ENCODE measurements at places on chromosomes 2 and 18.

DNA sequence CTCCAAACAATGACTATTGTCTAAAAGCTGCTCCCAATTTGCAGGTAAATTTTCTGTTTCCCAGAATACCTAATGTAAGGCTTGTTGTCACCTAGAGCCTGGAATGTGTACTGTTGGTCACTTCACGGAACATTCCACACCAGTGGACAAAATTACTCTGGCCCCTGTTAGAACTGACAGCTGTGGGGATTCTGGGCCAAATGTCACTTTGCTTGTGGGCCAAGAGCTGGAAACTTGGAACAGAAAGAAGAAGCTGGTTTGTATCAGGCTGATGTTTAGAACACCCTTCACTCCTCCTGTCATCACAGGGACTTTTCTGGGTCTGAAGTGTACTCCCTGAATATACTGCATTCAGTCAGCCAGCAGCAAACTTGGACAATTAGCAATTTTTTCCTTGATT, 495.6 kb upstream of the SYT4 start:
- DNase-seq = no peak

- no peak for DNase-seq
Observed at GRCh38 chr2:173942861-173943523, 22.2 kb downstream of the SP3 start.

GRCh38 chr18:42640160-42640559, 475.3 kb downstream of the RIT2 start:
- no peak for DNase-seq

- DNase-seq = no peak
Observed at GRCh38 chr18:52200406-52200805, 139.6 kb upstream of the DCC start.

DNA sequence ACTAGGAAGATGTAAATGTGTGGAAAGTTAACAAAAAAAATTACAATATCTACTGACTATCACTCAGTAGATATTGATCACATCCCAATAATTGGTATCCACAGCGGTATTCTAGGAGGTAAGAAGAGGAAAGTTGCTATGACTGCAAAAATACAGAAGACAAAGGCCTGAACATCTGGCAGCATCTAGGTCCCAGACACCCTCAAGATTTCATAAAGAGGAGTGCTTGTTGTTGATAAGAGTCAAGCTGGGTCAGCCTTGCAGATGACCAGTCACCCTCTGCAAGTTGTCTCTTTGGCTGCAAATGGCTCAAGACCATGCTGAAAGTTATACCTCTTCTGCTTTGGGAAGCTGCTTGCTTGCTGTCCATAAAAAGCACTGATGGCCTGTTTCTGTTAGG, 228.4 kb upstream of the FBXO11 start:
- DNase-seq = no peak

DNA sequence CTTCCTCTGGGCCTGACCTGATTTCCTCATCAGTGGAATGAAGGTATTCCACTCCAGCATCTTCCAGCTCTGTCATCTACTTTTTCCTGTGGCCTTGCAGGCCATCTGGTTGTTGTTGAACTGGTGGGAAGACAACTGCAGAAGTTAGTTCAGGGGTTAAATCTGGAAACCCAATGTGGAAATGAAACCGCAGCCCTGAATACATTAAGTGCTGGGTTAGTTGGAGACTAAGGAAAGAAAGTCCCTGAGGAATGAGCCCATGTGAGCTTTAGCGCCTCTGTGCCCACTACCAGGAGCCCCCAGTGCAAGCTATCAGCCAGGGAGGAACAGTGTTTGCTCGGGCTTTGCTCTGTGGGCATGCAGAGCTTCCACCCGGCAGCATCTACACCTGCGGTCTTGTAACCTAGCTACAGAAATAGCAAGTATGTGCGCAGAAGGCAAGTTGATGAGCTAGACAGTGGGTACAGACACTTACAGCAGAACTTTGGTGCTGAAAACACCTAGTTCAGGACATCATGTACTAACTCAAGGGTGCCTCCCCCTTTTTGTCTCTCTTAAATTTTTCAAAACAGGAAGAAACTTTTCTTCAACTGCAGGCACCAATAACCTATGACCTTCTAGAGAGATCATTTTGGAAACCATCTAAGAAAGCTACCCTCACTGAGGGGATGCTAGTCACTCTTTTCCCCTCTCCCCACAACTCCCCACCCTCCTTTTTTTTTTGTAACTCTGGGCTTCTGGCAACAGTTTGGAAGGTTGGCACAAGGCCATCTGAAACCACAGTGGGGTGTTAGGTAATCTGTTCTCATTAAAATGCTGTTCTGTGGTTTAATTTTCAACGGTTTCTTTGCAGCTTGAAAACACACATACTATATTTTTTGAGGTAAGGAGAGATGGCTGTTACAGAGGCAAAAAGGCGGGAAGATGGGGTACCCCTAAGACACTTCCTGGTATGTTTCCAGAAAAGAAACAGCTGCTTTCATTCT, 18.3 kb upstream of the CXCR4 start:
- DNase-seq = peak; percentile 57

GRCh38 chr18:32867936-32868335, 95.1 kb upstream of the KLHL14 start:
- DNase-seq = no peak

GRCh38 chr2:59233448-59233847, 992.3 kb upstream of the FANCL start:
- no peak for DNase-seq

DNA sequence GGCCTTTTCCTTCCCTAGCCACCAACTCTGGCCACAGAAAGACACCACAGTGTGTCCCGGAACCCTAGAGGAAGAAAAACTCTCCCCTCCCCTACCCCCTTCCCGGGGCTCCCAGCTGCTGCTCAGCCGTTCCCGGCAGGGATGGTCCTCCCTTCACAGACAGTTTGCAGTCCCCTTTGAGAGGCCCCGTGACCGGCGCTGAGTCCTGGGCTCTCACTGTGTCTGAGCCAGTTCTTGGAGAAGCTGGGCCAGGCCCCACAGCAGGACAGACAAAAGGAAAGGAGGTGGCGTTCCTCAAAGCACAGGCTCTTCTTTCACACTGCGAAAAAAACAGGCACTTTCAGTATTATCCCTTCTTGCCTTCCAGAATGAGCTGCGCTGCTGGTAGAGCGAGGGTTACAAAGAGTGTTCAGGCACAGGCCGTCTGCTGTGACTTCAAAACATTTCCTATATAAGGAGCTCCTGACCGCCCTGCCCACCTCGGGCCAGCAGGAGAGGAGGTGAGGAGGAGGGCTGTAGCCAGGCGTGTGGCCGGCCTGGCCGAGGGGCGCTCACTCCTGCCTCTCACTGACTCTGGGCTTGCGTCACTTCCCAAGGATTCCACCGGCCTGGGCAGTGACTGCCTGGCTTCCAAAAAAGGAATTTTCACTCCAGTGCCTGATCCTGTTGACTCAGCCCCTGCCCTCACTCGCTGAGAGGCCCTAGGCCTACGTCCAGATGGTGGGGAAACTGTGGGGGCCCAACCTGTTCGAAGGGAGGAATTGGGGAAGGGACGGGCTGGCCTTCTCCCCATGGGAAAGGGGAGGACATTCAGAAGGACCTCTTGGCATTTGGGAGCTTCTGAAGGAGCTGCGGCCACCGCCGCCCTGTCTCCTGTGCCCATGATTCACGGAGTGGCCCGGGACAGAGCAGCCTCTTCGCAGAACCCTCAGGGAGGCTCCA, 24.9 kb downstream of the CIDEA start:
- DNase-seq = no peak

- no peak for DNase-seq
Observed at GRCh38 chr2:143754742-143755141, 625.5 kb downstream of the ARHGAP15 start.

- DNase-seq = no peak
Observed at GRCh38 chr2:41204315-41204714, 752.4 kb upstream of the SLC8A1 start.

- DNase-seq = no peak
Observed at GRCh38 chr2:142190805-142191204, 60.0 kb upstream of the LRP1B start.

DNA sequence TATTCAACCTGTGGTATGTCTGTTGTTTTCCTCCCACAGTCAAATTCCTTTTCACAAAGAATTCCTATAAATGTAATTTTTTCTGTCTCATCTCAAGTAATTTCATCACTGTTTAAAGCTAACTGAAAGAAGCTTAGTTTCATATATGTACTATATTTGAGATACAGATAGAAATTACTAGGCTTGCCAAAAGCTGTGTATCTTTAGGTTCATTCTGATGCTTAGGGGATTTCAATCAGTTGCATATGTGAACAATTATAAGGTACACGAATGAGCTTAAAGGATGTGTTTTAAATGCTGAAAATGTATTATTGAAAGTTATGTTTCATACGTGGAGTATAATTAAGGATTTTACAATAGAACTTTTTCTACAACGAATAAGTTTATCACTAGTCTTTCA, 59.2 kb upstream of the DSG1 start:
- no peak for DNase-seq

DNA sequence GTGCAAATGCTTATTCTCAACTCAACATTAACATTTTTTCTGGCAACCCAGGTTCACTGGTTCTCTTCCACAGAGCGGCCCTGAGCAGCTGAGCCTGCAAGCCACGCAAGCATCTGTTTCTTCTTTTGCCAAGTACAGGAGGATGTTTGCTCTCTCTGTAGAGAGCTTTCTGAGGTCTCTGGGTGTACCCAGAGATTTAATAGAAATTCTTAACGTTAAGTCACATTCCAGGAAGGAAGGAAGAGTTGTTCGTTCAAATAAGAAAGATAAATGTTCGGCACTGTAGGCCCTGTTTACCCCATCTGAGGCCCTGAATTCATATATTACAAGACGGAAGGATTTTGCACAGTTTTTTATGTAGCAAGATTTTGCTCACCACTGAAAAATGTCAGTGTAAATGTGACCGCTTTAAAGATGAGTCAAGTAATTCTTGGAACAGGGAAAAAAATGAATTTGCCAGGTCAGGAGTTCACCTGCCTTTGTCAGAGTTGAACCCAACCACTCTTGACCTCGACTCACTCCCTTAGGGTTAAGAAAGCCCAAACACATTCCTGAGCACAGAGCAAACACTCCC, 30.1 kb downstream of the KCTD18 start:
- no peak for DNase-seq

DNA sequence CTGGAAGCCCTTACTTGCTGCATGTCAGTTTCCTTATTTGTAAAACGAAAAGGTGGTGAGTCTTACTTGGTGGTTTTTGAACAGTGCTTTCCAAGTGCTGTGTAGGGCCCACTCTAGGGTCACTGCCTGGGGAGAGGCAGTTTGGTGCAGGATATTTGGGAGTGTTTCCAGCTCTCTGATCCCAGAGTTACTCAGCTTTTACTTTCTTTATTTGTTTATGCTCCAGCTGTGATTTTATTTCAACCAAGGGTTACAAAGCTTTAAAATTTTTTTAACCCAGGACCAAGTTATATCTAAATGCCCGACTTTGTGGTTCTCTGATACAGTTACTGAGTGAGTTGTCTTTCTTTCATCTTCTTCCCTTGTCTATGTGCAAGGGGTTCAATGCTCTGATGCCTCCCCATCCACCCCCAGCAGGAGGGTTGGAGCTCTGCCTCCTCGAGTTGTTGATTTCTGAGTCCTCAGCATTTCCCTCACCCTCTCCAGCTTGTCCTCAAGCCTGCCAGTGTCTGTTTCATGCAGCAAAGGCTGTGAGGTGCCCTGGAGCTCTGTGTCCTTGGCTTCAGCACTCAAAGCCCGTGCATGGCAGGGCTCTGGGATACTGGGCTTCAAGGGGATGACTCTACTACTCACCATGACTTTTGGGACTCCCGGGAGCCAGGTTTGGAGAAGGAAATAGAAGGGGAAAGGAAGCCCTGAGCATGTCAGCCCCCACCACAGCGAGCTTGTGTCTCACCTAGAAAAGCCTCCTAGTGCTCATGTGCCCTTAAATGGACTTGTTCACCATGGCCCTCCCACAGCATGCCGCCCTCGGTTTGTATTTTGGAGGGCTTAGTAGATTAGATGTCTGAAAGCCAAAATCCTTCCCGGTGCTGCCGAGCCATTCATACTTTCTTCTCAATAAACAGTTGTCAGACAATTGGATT, 236.8 kb downstream of the SETBP1 start:
- DNase-seq = no peak

- DNase-seq = no peak
Observed at GRCh38 chr2:96884299-96885094, 14.6 kb upstream of the SEMA4C start.

GRCh38 chr2:181847702-181848101, 43.8 kb upstream of the ITPRID2 start:
- DNase-seq = no peak

DNA sequence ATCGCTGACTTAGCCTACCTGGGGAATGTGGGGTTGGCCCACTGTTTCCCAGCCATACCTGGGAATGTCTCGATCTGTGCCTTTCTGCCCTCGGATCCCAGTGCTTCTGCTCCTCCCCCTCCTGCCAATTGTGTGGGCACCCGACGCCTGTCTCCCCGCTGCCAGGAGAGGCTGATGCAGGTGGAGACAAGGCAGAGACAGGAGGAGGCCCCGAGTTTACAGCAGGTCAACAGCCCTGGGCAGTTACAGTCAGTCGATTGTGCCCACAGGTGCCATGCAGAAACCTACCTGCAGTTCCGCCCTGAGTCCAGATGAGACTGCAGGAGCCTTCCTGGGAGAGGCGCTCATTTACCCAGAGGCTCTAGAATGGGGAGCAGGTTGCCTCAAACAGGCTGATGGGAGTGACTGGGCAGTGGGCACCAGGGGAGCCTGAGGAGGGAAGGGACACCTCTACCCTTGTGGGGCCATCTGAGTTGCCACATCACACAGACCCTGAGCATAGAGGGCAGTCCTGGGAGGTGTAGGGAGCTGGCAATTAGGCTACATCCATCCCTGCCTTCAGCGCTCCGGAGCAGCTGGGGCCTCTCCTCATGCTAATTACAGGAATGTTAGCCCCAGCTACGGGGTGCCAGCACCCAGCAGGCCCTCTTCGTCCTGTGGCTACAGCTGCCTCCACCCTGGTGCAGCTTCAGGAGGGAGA, 300.1 kb downstream of the NDUFA10 start:
- DNase-seq = no peak

DNA sequence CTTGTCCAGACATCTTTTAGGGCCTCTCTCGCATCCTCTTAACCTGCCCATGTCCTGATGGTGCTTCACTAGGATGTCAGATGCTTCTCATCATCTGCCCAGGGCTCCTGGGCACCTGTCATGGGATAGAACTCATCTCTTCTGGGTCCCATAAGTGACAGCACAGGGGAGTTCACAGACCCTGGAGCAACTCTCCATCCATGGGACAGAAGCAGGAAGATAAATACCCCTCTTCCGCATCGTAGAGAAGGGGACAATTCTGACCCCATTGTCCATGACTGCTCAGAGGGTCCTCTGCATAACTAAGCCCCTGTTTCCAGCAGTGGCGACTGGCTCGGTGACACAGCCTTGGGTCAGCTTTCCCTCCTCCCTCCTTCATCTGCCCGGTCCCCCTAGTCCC, 82.3 kb downstream of the TWIST2 start:
- DNase-seq = no peak

DNA sequence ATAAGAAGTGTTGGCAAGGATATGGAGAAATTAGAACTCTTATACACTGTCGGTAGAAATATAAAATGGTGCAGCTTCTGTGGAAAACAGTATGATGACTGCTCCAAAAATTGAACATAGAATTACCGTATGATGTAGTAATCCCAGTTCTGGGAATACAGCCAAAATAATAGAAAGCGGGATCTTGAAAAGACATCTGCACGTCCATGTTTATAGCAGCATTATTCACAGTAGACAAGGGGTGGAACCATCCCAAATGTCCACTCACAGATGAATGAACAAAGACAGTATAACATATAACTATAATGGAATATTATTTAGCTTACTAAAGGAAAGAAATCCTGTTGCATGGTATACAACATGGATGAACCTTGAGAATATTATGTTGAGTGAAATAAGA, 257.7 kb downstream of the TDRD15 start:
- peak; percentile 52 for DNase-seq
